ENCODE measurements at places on chromosomes 16 and 17.
A peak's percentile ranks its signal among the peaks of the same experiment; 100 is the strongest.

DNA sequence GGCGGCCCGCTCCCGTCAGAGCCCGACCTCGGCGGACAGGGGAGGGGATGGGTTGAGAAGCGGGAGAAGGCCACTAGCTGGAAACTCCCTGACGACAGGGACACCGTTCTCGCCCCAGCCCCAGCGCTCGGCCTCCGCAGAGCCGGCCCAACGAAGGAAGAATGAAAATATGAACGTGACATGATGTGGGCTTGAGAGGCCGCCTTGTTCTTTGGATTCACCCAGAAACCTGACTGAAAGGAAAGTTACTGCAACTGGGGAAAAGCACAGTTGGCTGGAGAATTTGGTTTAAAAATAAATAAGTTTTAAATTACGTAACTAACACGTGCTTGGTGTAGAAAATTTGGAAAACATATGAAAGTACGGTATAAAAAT is 21.1 kb downstream of the NPTX1 start:
- peak; percentile 76 for DNase-seq

GRCh38 chr17:79812353-79813258 is 15.7 kb upstream of the CBX8 start:
- DNase-seq: no peak

GRCh38 chr17:63039899-63040602 is 74.0 kb downstream of the TANC2 start:
- DNase-seq: peak; percentile 17

- DNase-seq: no peak
Observed at GRCh38 chr17:79811868-79812352, 15.0 kb upstream of the CBX8 start.

- DNase-seq: no peak
Observed at GRCh38 chr16:65121870-65122723, at the start of gene CDH11. TSS of gene CDH11 (minus strand) at chr16:65122063. CDS start at chr16:65004869, 117,194 bp downstream.

GRCh38 chr17:66002812-66003211 is 189.1 kb downstream of the CEP112 start:
- no peak for DNase-seq

DNA sequence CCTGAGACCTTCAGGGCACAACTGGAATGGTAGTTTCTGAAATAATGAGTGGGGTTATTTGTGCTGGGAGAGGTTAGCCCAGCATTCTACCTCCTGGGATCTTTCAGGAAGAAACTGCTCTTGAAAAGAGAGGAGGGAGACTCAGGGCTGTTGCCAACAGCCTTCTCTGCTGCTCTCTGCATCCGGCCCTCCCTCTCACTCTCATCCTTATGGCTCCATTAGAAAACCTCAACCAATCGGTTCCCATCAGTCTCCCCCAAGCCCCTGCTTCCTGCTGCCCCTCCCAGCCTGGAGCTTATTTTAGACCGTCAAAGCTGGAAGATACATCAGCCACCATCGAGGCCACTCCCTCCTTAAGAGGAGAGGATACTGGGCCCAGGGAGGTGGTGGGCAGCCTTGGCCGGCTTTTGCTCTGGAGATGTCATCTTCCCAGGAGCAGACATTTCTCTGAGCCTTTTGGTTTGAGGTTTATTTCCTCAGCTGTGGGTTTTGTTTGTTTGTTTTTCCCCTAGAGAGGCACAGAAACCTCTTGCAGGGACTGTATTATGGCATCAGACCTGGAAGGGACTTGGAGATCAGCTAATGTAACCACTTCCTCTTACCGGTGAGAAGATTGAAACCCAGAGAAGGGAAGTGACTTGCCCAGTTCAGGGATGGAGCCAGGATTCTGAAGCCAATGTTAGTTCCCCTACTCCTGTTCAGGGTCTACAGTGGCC is 2.7 kb downstream of the MPRIP start:
- peak; percentile 55 for DNase-seq

DNA sequence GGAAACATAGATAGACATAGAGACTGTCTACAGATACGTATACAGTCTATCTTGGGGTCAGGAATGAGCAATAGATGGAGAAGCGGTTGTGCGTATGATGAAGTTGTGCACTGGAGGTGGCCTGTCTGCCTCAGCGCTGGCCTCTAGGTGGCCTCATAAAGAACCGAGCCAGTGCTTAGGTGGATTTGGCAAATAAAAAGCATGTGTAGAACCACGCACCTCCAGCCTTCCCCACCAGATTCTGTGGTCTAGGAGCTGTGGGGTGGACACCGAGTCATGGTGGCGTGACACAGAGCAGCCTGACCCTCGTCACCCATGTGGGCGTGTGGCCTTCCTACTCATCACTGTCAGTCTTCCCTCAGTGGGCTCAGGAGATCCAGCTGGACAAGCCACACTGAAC is 34.0 kb downstream of the PGS1 start:
- peak; percentile 65 for DNase-seq

GRCh38 chr17:77609553-77610517 is 348.7 kb upstream of the TNRC6C start:
- DNase-seq: peak; percentile 66

- DNase-seq: no peak
Observed at GRCh38 chr17:77188084-77189066, 47.6 kb downstream of the SEC14L1 start.

GRCh38 chr17:77496401-77496801 is 355.6 kb downstream of the SEC14L1 start:
- no peak for DNase-seq

DNA sequence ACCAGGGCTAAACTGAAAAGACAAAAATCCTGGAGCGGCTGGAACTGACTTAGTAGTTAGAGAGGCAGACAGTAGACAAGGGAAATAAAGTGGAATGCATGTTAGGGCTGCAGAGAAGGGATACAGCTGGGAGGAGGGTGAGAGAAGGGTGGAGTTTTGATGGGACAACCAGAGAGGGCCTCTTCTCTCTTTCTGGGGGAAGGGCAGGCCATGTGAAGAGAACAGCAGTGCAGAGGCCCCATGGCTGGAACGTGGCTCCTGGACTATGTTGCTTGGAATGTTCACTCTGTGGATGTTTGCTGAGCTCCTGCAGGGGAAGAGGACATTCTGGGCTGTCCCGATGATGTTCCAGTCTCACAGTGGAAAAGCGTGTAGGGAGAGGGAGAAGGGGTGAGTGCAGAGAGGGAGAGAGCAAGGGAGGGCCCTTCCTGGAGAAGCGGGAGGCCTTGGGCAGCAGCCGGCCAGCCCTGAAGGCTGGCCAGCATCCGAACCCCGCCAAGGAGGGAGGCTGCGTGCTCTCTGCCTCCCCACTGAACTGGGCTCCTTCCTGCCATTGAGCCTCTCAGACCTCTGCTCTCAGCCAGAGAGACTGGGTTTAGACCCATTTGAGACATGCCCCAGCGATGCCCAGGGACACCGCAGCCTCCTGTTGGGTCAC is 33.1 kb upstream of the GSE1 start:
- DNase-seq: no peak

- peak; percentile 49 for DNase-seq
Observed at GRCh38 chr17:14302091-14302430, 1.2 kb downstream of the HS3ST3B1 start.

- no peak for DNase-seq
Observed at GRCh38 chr17:39116224-39116623, 35.2 kb downstream of the PLXDC1 start.

GRCh38 chr16:67063008-67063407 is 34.1 kb downstream of the CBFB start:
- DNase-seq: peak; percentile 59

DNA sequence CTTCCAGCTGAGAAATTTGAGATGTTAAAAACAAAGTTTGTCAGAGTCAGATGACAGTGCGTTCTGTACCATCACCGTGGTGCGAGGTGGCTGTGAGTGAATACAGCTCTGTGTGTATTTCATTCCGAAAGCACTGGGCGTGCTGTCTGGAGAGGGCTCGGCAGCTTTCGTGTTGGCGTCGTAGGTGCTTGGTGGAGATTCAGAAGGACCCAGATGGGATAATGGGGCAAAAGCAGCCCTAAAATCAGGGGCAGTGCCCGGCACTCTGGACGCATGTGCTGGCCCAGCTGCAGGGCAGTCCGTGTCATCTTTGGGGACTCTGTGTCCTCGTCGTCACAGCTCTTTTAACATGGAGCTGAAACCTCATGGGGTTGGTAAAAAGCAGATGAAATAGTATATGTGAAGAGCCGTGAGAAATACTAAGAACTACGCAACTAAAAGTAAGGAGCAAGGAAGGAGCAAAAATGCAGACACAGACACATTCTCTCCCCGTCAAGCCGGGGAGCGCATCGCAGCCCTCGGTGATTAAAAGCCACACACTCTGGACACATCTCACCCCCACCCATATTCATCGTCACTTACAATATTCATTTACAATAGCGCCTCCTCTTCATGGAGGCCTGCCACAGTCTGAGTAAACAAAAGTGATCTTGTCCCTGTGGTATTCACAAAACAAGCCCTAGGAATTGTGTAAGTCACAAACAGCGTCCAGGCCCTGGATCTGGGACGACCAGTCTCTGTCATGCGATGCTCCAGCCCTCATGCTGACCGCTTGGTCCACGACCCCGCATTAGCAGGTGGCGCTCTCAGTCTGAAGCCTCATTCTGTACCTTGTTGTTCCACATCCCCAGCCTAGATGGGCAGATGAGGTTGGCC is 206.7 kb downstream of the RPTOR start:
- no peak for DNase-seq

GRCh38 chr16:50266337-50267091 is at the start of gene ADCY7:
TSS of gene ADCY7 (plus strand) at chr16:50266551. CDS start at chr16:50288180, 21,629 bp downstream.
- peak; percentile 94 for DNase-seq

GRCh38 chr16:25689137-25689836 is 2.5 kb upstream of the HS3ST4 start:
- no peak for DNase-seq

GRCh38 chr17:7894226-7894625 is 5.6 kb downstream of the CHD3 start:
- no peak for DNase-seq

DNA sequence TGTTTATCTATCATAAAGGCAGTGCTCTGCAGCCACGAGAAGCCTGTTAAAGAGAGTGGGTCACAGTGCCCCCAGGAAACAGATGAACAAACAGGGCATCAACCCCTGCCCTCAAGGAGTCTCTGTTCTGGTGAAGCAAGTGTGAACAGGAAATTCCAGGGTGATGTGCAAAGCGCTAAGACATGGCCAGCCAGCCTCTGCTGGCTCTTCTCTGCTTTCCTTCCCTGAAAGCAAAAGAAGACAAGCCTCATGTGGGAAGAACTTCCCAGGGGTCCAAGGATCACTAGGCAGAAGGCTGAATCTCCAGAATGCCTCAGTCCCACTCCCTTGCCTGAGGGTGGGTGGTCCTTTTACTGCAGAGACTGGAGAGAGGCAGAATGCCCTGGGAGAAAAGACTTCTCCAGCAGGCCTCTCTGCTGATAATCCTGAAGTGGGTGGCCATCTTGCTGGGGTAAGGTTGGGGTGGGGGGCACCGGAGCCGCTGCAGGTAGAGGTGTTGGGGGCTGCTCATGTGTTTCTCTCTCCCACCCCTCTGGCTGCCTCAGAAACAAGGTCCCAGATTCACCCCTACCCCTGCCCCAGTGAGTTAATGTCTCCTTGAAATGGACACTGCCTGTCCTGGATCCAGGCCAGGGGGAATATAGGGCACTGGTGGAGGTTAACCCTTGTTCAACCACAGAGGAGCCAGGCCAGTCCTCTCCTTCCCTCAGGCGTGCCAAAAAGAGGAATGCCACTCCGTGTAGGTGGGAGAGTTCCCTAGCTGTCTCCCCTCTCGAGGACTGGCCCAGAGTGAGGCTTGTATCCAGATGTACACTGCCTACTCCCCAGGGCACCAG is 2.4 kb downstream of the ANKRD13B start:
- DNase-seq: no peak

- peak; percentile 86 for DNase-seq
Observed at GRCh38 chr17:21039839-21040575, 2.8 kb downstream of the USP22 start.

GRCh38 chr17:49204516-49204915 is 5.9 kb downstream of the GNGT2 start:
- no peak for DNase-seq

- DNase-seq: peak; percentile 23
Observed at GRCh38 chr17:55576237-55576995, 65.2 kb upstream of the SMIM36 start.

DNA sequence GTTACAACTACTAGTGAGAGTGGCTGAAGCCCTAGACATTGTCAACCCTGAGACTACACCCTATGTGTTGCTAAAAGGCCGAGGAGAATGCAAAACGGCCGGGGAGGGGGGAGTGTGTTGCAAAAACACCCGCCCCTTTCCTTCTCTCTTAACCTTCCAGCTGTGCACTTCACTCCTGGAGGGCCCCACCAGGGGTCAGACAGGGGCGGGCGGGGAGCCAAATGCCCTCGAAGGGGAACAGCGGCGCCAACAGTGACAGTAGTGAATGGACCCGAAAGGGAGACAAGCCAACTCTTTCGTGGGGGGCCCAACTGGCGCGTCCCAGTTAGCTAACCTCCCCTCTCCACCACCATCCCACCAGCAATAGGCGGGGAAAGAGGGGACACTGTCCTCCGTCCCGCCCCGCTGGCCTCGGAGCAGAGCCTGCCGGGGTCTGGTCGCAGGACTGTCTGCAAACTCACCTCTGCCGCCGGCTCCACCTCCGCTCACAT is 352 bp downstream of the MARF1 start:
- peak; percentile 94 for DNase-seq

GRCh38 chr16:14003074-14003570 is 68.0 kb upstream of the MRTFB start:
- DNase-seq: peak; percentile 14

GRCh38 chr17:19398301-19399181 is 11.6 kb upstream of the MFAP4 start:
- no peak for DNase-seq

GRCh38 chr16:85104147-85104546 is 8.1 kb downstream of the CIBAR2 start:
- no peak for DNase-seq

DNA sequence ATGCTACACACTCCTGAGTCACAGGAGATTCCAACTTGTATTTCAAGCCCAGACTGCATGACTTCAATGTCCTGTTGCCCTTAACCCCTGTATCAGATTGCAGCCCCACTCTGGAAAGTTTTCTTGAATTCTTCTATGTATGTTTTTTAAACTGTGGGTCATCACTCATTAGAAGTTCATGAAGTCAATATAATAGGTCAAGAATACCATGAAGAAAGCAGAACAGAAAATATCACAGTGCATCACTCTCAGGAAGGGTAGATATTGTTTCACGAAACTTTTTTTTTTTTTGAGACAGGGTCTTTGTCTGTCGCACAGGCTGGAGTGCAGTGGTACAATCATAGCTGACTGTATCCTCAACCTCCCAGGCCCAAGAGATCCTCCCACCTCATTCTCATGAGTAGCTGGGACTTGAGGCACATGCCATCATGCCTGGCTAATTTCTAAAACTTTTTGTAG is 20.5 kb downstream of the PRKCB start:
- no peak for DNase-seq

GRCh38 chr16:78179666-78180065 is 80.2 kb downstream of the WWOX start:
- no peak for DNase-seq

- no peak for DNase-seq
Observed at GRCh38 chr17:17103160-17103559, 60.9 kb downstream of the MPRIP start.

- no peak for DNase-seq
Observed at GRCh38 chr17:78805301-78805700, 23.2 kb upstream of the CYTH1 start.

GRCh38 chr16:24035127-24035842 is 199.5 kb downstream of the PRKCB start:
- DNase-seq: peak; percentile 69

- no peak for DNase-seq
Observed at GRCh38 chr17:50699410-50699809, 8.3 kb downstream of the ANKRD40 start.

Data from hematopoietic multipotent progenitor cell treated with erythropoietin and hydrocortisone succinate and interleukin-3 and kit ligand, for 6 days (in vitro differentiated cells).